A549 treated with RU486 at 1 μM for 4 hours (cell line): ENCODE measurements at places on chromosomes 1 and 21. TPM values are rescaled to one million over a fixed set of nuclear protein-coding genes. Genes with fewer than 3 reads are reported as not detected.

LCE3A gene
- total RNA-seq, result not detected in 5 replicates

SCYL3 gene
- 2.8 to 3.3 TPM (median 3.1 TPM) in 5 replicates for total RNA-seq

F3 gene
- 1.9 to 3.0 TPM (median 2.6 TPM) in 5 replicates for total RNA-seq

USP24 gene
- 14.0 to 16.9 TPM (median 15.7 TPM) in 5 replicates for total RNA-seq

CIART gene
- total RNA-seq, result 0.22 to 0.69 TPM (median 0.43 TPM) in 5 replicates

CD1C gene
- total RNA-seq, result not detected in 5 replicates

PCP4L1 gene
- 0.09 to 0.13 TPM in 2 of 5 replicates, not detected in the others for total RNA-seq

SAMD11 gene
- total RNA-seq, result 19.4 to 36.1 TPM (median 30.2 TPM) in 5 replicates
